ENCODE measurements at places on chromosomes 1 and 21.

DNA sequence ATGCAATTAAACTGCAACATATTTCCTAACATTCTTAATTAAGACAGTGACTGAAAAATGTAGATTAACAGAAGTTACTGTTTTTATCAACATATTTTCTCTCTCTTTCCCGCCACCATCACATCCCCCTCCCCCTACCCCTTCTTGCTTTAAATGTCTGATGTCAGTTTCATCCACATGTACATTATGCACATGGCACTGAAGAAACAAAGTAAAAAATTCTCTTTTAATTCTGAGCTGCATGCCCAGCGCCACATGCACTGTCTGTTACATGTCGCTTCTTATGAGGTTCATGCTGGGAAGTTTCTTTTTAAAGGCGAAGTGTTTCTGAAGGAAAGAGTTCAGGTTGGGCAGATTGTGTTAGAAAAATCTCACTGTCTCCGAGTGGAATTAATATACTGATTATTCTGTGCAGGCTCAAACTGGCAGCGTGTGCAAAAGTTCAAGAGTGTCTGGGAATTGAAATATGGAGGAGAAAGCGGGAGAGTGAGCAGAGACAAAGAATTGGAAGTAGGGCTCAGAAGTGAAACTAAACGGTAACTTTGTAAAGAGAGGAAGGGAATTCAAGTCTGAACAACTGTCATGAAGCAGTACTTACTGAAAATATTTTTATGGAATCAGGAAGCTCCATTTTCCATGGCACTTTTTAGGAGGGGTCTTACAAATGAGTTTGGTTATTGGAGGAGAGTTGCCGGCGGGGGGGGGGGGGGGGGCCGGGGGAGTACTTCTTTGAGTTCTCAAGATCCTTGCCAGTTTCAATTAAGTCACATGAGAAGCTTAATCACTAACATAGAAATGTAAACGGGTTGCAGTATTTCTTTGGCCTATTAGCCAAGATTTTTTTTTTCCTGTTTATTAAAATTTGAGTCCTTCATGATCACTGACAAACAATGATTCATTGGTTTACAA is 217.6 kb downstream of the SDCCAG8 start:
- no peak for DNase-seq

DNA sequence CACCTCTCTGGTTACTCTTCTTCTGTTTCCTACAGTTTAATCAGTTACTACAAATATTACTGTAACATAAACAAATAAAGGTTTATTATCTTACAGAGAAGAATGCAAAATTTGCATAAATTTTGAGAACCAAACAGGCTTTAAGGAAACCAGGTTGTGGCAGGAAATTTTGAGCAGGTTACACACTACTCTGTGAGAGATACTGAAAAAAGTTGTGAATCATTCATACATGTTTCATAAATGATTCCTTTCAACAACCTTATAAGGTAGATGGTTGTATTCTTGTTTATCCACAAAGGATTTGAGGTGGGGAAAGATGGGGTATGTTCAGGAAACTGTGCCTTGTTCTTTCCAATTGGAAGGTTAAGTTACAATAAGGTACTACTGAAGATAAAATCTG is 58.6 kb downstream of the MAST2 start:
- DNase-seq = no peak

DNA sequence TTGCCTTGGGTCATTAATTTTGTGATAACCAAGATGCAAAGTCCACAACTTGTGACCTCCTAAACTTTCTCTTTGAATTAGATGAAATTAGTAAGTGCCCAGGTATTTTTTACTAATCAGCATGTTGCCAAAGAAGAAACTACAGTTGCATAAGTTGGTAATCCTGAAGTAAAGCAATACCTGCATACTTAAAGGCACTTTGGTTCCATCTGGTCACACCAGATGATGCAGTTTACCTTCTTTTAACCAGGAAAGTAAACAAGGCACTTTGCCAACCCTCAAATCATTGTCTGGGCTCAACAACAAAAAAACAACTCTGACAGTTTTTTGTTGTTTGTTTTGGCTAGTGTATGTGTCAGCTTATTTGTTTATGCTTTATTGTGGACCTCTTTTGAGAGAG is 55.5 kb upstream of the DYNLT5 start:
- DNase-seq = no peak

GRCh38 chr1:201696217-201696761 is 132.7 kb upstream of the IPO9 start:
- peak; percentile 94 for DNase-seq

DNA sequence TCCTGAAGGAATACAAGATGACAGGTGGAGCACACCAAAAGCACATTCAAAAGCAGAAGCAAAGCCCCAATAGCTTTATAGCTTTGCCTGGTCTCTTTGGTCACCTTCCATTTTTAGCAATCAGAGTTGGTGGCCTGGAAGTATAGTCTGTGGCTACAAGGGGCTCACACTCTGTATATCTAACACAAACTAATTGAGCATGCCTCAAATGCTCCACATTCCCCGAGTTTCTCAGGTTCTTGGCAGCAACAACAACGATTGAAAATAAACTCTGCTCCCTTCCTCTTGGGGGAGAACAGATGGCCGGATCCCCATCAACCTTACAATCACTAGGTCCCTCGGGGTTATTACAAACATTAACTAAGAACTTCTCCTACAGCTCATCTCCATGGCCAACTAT is 24.9 kb upstream of the TADA1 start:
- no peak for DNase-seq

- DNase-seq = no peak
Measured at GRCh38 chr1:17188889-17189631, 15.9 kb upstream of the PADI1 start.

DNA sequence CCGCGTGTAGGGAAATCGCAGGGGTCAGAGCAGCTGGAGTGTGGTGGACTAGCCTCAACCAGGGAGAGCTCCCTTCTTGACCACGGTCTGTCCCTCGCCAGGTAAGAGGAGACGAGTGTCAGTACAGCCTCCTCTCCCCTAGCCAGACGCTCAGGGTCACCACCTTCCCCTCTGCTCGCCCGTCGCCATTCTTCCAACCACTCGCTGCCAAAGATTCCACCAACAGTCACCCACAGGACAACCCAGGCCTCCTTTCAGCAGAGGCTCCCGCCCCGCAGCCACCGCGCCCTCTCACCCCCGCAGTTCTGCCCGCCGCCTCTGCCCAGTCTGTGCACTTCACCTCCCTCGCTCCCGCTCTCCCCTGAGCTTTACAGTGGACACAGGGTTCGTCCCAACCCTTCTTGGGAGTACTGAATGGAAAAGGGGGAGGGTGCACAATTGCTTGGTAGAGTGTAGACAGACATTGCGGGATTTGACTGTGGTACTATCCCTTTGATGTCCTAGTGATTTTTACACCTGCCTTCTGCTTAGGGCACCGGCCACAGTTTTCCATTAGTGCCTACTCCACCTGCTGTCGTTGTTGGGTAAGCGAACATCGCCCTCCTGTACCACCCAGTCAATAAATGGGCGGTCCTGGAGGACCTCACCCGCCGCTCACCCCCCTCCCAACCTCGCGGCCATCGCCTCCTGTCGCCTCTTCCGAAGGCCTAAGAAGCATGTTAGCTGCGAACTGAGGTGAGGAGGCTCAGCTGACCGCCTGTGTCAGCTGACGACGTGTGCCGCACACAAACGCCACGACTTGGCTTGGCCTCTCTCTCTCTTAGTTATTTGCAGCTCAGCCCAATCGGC is 9.2 kb upstream of the NBPF11 start:
- DNase-seq = no peak

- no peak for DNase-seq
Measured at GRCh38 chr1:9008236-9008635, 18.0 kb downstream of the SLC2A7 start.

GRCh38 chr1:156104065-156104810 is 10.3 kb upstream of the LMNA start:
- peak; percentile 70 for DNase-seq

DNA sequence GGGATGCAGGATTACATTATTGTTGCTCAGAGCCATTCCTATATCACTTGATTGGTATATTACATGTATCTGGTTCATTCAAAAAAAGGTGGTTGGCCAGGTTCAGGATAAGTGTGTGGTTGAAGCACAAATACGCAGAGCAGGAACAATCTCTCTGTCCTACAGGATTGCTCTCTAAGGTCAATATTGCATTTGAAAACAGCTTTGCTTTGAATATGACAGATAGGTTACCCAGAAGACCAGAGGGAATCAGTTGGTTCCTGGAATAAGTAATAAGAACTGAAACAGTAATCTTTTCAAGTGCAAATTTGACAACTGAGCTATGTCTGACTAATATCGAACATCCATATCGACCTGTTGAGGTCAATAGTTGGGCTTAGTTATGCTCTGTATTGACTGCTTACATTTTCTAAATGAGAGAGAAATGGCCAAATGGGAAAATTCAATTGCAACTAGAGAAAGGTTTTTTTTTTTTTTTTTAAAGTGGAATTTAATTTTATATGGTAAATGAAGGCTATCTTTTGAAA is 176.8 kb downstream of the ATP6V1G3 start:
- no peak for DNase-seq

All from ELR (cell line).